ENCODE measurements at places on chromosomes 1 and 21.
A peak's percentile ranks its signal among the peaks of the same experiment; 100 is the strongest.

GRCh38 chr1:242139442-242139841 lies 140.5 kb upstream of the MAP1LC3C start:
- DNase-seq = no peak

- DNase-seq = no peak
These were observed 27.8 kb upstream of the GPR153 start for GRCh38 chr1:6288665-6289064.

GRCh38 chr1:199510314-199510713 lies 517.2 kb upstream of the NR5A2 start:
- no peak for DNase-seq

DNA sequence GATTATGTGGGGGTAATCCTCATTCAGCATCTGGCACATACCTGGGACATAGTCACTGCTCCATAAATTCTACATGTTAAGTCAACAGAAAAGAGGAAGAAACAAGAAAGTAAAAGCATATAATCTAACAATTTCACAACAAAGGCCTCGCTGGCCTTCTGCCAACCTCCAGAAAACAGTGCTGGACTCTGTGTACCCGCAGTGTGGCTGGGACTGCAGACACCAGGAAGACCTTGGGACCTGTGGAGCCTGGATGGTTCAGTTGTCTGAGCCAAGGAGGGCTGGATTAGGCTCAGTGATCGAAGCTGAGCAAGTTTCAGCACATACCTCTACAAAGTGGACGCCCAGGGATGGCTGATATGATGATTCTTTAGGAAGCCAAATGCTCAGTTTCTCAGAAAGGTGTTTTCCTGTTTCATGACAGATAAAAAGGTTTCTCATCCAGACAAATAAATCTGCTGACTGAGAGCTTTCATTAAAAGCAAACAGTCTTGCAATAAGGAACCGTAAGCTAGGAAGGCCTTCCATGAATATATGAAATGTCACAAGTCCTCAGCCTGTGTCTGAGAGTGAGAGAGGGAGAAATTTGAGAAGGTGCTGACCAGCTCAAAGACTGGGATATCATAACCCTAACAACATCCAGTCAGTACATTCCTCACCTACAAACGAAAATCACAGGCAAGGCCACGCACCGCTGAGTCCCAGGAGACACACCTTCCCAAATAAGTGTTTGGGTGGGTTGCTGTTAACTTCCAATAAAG lies 48.4 kb downstream of the CAPZB start:
- DNase-seq = no peak

DNA sequence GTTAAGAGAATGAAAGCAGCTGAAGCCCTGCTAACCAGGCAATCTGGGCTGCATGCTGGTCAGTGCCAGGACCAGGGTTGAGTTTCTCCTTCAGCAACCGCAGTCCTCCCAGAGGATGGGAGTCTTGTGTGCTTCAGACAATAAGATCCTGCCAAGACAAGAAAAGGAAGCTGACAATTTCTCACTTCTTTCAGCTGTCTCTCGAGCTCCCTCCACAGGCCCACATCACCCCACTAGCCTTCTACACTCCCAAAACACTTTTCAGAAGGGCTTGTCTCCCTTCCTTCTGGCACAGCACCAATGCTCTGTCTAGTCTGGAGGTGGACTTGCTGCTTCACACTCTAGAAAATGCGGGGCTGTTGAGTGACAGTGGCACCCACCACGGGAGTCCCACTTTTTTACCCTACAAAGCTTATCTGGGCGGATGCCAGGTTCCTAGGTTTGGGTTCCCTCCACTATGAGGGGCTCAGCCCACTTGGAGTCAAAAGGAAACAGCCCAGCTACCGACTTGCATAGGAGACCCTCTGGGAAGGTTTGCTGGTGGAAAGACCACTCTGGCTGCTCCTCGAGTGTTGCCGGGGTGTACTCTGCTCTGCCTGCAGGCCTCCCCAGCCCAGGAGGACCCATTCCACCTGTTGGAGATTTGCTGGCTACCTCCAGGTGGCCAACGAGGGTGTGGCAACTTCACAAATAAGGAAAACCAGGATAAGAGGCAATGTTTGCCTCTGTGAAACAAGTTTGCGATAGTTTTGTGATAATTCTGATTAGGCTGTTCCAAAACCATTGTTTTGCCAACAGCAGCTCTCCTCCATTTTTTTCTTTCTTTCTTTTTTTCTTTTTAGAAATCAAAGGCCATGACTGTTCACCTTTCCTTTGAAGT lies 68.9 kb downstream of the TENT5C start:
- no peak for DNase-seq

GRCh38 chr21:14321042-14321441 lies 61.9 kb downstream of the HSPA13 start:
- peak; percentile 18 for DNase-seq

DNA sequence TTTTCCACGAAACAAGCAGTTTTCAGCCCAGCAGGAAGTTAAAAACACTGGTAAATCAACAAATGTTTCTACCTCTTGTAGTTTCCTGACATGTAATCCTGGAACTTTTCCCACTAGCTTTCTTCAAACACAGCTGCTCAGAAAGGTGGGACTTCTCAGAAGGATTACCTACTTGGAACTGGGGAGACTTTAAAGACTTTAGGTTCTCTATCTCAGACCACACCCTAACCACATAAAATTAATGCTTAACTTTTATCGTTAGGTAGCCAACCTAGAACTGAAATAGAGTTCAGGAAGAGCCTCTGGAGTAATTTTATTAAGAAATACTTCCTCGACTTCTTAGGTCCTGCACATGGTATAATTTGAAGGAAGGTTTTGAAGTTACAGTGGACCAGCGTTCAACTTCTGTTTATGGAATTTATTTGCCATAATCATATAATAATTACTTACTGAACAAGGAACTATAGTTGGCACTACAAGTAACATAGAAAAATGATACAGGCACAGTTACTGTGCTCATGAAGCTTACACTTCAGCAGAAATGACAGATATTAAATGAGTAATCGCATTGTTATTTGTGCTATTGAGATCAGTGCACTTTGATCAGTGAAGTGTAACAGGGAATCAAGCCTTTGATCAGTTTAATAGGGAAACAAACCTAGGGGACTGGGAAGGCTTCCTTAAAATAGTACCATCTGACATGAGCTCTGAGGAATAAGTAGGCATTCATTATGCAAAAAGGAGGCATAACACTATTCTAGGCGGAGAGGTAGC lies at the start of gene BCL2L15:
BCL2L15 (minus strand) TSS at position 180 of the 774 bp plus-strand sequence. CDS start 206 bp downstream, outside the sequence.
- no peak for DNase-seq

DNA sequence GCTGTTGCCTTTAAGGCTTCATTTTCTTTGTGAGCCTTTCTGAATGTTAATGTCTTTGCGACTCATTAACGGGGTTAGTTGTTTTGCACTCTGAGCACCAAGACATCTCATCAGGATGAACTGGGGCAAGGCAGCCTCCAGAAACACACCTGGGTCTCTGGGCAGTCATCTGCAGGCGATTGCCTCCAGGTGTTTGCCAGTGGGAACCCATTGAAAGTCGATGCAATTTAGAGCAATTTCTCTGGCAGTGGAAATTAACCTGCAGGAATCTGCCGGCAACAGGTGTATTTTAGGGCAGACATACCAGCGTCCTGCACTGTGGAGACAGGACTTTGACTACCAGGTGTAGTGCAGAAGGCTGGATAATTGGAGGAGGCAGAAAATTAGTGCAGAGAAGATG lies 661.0 kb upstream of the PTBP2 start:
- DNase-seq = no peak

DNA sequence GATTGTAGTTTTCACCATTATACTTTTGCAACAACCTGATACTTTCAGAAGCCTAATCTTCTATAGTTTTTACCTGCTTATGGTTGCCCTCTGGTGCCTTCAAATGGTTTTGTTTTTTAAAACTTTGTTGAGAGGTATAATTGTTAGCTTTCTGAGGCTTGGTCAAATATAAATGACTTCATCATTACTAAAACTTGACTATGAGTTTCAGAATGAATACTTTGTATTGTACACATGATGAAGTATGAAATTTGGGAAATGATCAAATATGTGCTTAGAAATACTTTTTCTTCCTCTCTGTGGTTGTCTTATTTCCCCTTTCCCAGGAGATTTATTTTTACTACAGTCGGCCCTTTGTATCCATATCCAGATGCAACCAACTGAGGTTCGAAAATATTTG lies 151.8 kb upstream of the B3GALT2 start:
- no peak for DNase-seq

- DNase-seq = no peak
These were observed 22.3 kb upstream of the AGO1 start for GRCh38 chr1:35860696-35861095.

DNA sequence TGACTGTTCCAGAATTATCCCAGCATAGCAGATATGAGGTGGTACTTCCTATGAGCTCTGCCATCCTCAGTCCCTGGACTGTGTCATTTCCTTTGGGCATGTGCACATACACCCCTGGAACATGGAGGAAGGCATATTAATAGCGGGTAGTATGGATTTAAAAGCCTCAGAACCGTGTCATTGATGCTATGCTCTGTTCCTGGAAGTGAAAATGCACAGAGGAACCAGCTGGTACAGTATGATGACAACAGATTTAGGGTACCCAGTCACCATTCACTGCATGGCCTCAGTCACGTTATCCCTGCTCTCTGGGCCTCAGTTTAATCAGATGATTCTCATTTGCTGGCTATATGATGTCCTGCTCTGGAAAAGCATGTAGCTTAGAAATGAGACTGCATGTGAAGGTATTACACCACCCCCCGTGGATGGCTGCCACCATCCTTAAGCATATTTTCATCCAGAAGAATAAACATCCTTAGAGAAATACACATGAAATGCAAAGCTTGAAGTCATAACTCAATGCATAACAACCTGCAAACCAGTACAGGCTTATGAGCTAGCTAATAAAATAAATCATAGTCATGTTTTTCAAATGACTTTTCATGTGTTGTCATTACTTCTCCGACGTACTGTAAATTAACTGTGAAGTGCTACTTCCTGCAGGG lies 37.8 kb downstream of the SETD4 start:
- DNase-seq = no peak

DNA sequence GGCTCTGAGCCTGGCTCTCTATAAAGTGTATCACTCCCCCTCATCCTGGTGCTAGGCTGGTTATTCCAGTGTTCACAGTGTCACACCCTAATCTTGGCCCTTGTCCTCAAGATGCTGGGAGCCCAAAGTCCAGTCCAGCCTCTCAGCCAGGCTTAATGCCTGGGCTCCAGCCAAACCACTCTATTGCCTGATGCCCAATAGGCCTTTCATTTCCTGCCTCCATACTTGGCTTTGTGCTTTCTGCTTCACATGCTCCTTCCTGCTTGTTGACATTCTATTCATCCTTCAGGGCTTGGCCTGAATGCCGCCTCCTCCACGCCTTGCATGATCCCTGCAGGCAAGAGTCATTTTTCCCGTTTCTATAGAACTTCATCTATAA lies 1.7 kb downstream of the KLHDC8A start:
- DNase-seq = no peak

GRCh38 chr1:11485191-11485590 lies 6.2 kb downstream of the DISP3 start:
- no peak for DNase-seq

DNA sequence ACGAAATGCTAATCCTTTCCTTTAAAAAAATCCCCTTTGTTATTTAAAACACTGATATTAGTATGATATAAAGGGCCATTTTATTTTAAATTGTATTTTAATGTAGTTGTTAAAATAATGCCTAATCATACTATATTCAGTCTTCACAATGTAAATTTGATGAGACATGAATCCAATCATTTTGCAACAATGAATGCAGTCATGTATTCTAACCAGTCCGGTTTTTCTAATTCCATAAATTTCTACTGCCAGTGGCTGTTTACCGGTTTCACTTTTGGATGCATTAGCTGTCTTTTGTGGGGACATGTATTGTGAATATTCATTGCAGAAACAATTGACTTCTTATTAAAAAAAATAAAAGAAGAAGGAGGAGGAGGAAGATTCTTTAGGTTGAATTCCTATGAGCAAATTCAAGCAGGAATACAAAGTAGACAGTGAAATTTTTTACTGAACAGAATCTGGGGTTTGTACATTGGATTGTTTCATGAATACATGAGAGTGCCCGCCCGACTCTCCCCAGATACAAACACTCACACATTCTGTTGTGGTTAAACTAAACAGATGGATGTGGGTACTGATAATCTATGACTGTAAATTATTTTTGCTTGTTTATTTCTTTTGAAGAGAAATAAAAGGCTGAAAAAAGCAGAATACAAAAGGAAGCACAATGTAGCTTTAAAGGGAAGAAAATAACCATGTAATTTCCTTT lies 624.8 kb upstream of the PTBP2 start:
- DNase-seq = no peak

- DNase-seq = no peak
These were observed 340.1 kb upstream of the ESRRG start for GRCh38 chr1:217063172-217063908.

DNA sequence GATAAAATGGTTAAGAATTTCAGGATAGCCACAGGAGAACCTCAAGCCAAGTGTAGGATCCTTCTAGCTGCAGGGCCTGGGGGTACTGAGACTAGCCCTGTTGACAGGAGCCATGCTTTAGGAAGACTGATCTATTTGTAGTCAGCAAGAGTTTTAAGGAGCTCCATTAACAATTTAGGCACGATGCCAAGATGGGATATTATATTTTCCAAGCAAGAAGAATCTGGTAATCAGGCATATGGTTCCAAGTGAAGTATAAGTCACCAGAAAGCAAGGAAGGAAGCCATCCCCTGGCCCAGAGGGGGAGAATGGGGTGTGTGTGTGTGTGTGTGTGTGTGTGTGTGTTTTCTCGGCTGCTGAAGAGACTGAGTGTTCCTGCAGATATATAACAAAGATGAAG lies 7.0 kb downstream of the IFNAR2 start:
- DNase-seq = no peak

GRCh38 chr1:20405893-20406604 lies 80.0 kb downstream of the CAMK2N1 start:
- DNase-seq = no peak

- peak; percentile 54 for DNase-seq
These were observed 31.0 kb downstream of the NCAM2 start for GRCh38 chr21:21029164-21029563.

GRCh38 chr1:164622068-164622845 lies 63.3 kb downstream of the PBX1 start:
- no peak for DNase-seq

DNA sequence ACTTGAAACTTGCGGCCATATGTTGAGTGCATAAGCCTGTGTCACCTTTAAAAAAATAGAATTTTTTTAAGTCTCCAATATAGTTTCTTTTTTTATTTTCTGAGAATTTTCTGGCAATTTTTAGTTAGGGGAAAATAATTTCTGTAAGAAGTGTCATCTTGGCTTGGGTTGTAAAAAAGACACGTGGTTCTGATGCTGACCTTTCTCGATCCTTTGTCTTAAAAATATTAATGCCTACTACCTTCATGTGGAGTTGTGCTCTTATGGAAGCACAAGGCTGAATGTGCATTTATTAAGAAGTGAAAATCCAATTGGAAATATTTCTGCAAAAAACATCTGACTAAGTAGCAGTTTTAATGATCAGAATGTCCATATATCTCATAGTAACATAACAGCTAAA lies 3.5 kb downstream of the ELAVL4 start:
- DNase-seq = no peak

All from SJCRH30 (cell line).